ENCODE measurements at places on chromosomes 12 and 14.

DNA sequence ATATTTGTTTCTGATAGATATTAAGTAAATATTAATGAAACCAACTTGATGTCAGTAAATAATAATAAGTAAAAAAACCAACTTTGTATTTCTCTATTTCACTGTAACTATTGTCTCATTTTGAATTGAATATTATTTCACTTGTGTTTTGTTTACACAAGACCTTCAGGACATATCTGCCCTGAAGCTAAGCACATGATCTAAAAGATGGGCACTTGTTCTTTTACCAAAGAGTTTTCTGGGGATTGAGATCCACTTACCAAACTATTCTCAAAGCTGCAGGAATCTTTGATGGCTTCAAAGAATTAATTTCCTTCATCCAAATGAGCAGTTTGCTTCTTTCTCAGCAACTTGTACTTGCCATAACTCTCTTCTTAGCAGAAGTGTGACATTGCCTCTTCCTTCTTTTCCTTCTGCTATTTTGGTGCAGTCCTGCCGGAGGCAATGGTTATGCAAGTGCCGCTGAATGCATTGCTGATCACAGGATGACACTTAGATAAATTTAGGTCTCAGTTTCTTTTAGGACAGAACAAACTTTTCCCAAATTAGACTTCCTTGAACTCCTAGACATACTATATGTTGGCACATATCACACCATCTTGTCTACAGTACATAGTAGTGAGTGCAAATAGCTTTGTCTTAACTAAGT is 9.2 kb downstream of the FAR2 start:
- no peak for DNase-seq

DNA sequence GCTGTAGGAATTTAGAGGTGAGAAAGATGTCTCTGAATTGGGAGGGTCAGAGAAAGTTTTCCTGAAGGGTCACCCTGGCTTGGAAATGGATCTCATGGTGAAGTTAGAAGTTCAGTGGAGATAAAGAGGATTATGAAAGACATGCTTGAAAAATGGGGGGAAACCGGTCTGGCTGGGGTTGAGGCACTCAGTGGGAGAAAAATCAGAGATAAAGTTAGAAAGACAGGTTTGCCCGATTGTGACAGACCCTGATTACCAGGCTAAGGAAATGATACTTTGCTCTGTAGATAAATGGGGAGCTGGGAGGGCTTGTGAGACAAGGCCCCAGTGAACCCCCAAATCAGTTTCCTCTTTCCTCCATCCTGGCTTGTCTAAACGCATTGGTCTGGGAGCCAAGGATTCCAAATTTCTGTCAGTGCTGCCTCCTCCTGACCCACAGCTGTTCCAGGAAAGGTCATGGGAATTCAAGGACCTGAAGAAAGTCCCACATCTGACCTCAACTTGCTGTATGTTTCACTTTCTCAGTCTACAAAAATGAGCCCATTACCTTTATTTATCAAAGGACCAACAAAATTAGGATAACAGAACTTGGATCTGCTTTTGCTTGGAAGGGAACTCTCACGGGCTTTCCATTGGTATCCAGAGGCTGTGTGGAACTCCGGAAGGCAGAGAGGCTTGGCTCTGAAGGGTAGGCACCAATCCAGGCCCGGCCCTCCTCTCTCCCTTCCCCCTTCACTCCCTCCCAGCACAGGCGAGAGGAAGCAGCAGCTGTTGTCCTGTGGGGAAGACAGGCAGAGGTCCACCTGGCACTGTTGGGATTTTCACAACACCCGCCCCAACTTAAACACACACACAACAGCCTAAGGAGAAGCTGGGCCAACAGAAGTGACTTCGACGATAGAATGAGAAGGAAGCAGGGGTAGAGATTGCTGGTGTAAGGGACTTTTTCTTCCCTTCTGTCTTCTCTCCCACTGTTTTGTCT is 3.4 kb upstream of the RNASE7 start:
- DNase-seq: no peak

- no peak for DNase-seq
These were observed 236.6 kb upstream of the NPAS3 start for GRCh38 chr14:32702088-32702487.

DNA sequence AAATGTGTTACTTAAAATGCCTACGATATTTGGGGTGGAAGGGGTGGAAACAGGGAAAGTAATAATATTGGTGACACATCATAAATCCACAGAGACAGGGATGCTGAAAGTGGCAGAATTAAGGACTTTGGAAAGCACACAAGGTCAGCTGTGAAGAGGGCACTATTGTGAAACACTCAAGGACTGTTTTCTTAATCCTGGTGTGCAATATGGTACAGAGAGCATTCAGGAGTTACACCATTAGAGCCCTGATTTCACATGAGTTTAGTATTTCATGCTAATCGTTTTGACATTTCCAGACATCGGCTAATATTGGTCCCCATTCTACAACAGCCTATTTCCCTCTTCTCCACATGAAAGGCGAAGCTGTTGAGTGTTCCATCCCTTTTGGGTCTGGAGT is 219.2 kb downstream of the MSRB3 start:
- DNase-seq: no peak

- no peak for DNase-seq
These were observed 75.2 kb downstream of the LRRC74A start for GRCh38 chr14:76901171-76902055.

DNA sequence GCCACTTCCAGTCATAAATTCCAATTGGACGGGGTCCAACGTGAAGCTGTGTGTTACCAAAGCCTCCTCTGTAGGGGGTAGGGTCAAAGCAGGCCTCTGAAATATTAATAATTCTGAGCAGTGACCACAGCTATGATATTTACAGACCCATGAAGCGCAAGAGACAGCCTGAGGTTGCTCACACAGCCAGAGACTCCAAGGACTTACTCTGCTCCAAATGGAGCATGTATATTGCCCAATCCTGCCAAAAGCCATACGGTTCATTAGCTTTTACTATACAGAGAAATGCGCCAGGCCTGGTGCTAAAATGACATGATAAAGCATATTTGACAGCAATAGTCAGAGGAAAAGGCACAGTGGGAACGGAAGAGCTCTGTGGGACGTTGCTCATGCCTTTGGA is 151.3 kb downstream of the PAH start:
- DNase-seq: no peak

GRCh38 chr12:91272461-91273063 is 89.9 kb upstream of the DCN start:
- DNase-seq: no peak

DNA sequence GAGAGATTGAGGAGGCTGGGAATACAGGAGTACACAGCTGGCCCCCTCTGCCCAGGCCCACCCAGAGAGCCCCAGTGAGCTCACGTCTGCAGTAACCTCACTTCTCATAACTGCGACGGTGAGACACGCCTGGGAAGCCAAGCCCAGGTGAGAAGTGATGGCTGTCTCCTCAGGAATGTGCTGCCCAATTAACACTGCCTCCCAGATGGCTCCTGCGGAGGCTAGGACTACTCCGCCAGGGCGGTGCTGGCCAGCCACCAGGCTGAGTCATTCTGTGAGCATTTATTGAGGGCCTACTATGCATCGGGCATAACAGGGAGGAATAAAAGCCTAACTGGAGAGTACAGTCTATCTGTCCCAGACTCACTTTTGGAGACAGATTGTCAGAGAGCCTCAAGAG is 9.3 kb upstream of the TMEM106C start:
- no peak for DNase-seq

DNA sequence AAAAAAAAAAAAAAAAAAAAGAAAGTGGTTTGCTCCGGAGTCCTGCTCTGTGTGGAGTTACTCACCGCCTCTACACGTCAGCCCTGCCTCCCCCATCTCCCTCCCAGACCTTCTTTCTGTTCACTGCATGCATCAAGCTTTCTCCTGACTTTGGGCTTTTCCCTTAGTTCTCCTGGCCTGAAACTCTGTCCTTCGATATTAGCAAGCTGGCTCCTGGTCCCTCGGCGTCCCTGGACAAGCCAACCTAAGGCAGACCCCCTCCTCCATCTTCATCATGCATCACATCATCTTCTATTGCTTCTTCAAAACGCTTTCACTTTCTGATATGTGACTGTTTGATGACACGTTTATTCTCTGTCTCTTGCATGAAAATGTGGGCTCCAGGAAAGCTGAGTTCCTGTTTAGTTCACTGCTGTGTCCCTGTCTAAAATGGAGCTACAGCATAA is 40.6 kb downstream of the SLC15A4 start:
- DNase-seq: no peak

DNA sequence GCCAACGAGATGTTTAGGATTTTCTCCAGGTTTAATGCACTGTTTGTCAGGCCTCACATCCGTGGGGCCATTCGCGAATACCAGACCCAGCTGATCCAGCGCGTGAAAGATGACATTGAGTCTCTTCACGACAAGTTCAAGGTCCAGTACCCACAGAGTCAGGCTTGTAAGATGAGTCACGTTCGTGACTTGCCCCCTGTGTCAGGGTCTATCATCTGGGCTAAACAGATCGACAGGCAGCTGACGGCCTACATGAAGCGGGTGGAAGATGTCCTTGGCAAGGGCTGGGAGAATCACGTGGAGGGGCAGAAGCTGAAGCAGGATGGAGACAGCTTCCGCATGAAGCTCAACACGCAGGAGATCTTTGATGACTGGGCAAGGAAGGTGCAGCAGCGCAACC is 21.6 kb downstream of the DYNC1H1 start:
- no peak for DNase-seq

DNA sequence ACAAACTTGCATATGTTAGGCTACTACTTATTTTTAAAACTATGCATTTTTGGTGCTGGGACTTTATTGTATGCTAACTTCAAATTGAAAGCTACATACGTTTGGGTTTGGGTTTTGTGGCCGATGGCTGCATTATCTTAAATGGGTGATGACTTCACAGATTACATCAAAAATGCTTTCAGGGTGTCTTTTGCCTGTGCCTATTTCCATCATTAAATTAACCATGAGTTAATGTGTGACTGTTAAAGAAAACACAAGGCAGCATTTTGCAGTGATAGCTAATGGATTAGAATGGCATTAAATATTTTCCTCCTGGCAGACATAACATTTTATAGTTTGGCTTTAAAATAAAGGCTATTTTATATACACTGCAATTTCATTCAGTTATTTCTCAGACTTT is 352.3 kb downstream of the EGLN3 start:
- no peak for DNase-seq

GRCh38 chr14:78479127-78479780 is 309.1 kb downstream of the NRXN3 start:
- no peak for DNase-seq

DNA sequence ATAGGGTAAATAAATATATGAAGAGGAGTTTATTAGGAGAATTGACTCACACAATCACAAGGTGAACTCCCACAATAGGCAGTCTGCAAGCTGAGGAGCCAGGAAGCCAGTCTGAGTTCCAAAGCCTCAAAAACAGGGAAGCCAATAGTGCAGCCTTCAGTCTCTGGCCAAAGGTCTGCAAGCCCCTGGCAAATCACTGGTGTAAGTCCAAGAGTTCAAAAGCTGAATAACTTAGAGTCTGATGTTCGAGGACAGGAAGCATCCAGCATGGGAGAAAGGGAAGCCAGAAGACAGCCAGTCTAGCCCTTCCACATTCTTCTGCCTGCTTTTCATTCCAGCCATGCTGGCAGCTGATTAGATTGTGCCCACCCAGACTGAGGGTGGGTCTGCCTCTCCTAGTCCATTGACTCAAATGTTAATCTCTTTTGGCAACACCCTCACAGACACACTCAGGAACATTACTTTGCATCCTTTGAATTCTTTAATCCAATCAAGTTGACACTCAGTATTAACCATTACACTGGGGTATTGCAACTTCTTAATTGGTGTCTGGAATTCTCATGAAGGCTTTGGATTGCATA is 736.5 kb upstream of the LMO3 start:
- DNase-seq: no peak

GRCh38 chr14:76089575-76089974 is 62.1 kb upstream of the GPATCH2L start:
- DNase-seq: no peak

DNA sequence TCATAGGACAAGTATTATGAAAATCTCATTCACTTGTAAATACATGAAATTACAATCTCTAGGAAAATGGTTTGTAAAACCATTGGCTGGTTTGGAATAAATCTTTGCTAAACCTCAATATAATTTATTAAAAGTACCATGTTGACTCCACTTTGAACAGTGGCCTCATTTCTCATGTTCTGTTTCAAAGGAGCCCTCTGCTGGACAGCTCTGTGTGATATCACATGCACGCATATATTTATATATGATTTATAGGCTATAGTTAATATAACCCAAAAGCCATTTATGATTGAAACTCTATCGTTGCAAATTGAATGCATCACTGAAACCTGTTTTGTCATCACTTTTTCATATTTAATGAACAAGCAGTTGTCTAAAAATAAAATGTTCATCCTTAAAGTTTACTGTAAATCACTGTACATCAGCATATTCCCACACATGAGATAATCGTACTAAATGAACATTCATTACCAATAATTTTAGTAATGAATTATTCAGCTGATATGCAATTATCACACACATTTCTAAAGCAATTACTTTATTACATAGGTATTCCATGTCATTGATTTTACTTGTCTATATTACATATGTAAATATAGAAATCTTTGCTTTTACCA is 493.8 kb downstream of the NPAS3 start:
- no peak for DNase-seq

GRCh38 chr14:33364466-33364865 is 425.8 kb downstream of the NPAS3 start:
- no peak for DNase-seq

DNA sequence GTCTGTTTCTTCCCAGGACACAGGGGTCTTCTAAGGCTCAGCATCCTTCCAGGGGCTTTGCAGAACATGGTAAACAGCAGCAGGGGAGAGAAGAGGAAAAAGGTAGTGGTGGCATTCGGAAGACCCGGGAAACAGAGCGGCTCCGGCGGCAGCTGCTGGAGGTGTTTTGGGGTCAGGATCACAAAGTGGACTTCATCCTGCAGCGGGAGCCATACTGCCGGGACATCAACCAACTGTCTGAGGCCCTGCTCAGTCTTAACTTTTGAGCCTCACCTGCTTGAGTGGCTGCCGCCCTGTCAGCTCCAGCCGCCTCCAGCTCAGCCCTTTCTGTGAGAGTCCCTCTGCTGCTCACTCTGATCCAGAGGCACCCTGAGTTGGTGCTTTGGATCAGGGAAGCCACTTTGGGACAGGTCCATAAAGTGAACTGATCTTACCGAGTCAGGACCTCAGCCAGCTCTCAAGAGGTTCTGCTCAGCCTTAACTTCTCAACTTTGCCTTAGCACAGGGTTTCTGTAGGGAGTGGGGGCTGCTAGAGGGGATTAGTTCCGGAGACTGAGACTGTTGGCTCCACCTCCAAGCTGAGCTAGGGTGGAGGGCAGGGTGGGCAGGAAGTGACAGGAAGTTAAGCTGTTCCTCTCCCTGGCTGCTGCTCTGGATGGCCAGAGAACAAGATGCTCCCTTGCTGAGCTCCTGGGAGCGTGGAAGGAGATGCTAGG is 5.4 kb downstream of the SDR39U1 start:
- DNase-seq: no peak

- no peak for DNase-seq
These were observed 229.4 kb downstream of the BCL11B start for GRCh38 chr14:99042381-99043266.

DNA sequence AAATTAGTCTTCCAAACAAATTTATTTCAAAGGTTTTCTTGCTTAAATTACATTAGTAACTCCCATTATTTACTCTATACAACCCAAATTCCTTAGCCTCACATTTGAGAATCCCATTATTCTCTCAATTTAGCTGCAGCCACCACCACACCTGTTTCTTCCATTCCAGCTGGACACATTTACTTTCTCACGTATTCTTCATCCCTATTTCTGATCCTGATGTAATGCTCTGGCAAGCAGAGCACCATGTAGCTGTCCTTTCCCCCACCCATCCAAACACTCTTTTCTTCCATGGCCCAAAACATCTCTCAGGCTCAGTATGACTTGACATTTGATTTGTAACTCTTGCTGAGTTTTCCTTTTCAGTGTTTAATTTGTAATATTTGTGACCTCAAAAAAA is 240.2 kb upstream of the CLEC14A start:
- no peak for DNase-seq
